GM04504 (cell line): ENCODE measurements at places on chromosomes 4 and X.

- no peak for DNase-seq
Measured at GRCh38 chrX:39690541-39691415, 407.0 kb downstream of the BCOR start.

- no peak for DNase-seq
Measured at GRCh38 chrX:42149281-42149680, 225.9 kb upstream of the CASK start.

DNA sequence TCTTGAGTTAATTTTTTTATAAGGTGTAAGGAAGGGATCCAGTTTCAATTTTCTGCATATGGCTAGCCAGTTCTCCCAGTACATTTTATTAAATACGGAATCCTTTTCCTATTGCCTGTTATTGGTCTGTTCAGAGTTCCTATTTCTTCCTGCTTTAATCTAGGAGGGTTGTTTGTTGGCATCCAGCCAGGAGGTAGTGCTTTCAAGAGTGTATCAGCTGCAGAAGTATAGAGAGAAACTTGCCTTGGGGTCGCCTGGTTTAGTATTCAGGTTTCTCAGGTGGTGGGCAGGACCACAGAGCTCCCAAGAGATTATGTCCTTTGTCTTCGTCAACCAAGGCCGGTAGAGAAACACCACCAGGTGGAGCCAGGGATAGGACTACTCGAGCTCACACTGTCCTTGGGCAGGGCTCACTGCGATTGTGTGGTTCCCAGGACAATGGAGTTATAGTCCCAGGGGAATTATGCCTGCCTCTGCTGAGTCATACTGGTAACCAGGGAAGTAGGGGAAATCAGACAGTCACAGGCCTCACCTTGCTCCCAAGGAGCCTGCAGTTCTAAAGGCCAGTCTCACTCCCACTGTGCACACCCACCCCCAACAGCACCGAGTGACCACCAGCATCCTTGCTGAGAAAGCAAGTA is 168.1 kb downstream of the VSIG4 start:
- DNase-seq = no peak

DNA sequence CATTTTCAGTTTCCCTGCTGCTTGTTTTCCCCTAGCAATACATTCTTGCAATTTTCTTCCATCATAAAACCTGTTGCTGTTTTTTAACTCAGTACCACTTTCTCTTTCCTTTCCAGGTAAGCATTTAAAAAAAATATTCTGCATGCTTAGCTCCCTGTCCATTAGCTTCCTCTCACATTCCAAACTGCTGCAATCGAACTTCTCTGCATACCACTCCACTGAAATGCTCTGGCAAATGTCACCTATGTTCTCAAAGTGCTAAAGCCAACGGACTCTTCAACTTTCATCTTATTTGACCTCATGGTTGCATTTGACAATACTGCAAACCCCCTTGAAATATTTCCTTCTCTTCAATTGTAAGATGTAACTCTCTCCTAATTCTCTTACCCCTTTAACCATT is 192.7 kb downstream of the ANAPC10 start:
- DNase-seq = no peak

DNA sequence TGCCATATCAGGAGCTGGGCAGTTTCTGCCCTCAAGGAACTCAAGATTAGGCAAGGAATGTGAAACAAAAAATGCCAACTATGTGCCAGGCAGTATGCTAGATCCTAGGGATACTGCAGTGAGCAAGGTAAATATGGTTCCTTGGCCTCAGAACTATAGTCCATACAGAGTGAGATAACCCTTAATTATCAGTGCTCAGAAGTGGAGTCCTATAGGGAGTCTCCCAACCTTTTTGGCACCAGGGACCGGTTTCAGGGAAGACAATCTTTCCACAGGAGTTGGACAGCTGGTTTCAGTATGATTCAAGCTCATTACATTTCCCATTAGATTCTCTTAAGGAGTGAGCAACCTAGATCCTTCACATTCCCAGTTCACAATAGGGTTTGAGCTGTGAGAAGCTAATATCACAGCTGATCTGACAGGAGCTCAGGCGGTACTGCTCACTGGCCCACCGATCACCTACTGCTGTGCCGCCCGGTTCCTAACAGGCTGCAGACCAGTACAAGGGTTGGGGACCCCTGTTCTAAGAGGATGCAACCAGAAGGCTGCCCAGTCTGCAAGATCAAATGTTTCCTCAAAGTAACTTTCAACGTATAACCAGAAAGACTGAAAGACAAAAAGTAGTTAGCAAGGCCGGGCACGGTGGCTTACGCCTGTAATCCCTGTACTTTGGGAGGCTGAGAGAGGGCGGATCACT is 1.7 kb upstream of the SRP72 start:
- no peak for DNase-seq

DNA sequence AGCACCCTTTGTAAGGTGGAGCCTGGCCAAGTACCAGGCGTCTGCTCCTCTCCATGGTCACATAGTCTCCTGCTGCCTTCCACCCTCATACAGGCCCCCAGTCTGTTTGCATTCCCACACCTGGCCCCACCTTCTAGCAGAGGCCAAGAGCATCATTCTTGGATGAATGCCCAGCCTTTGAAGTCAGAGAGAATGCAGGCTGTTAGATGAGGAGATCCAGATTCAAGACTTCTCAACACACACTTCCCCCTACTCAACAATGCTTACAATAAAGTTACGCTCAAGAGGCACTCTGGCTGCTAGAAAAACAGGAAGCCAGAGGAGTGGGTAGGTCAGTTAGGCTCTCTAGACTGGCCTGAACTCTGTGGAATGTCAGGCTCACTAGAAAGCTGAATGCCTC is 43.3 kb downstream of the SHROOM4 start:
- DNase-seq = no peak
